Left ventricle myocardium inferior (tissue), 1 donor: ENCODE measurements at places on chromosomes 1 and 21. TPM values are rescaled to one million over a fixed set of nuclear protein-coding genes. Genes with fewer than 3 reads are reported as not detected.

DNA sequence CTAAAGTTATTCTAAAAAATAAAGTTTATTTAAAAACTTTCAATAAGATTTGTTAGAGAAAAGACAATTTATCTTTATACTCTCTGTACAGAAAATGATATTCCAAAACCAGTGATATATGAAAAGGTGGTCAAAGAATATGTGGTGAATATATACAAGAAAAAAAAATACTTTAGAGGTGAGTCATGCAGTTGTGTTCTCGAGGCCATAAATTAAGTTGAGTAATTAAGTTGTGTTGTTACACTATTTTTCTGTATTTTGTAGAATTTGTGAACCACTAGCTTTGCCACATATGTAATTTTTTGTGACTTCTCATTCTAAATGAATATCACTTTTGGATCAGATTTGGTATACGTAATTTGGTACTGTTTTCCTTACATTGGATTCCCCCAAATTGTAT, 23.6 kb upstream of the DUSP10 start:
- no peak for DNase-seq

- no peak for DNase-seq
Measured at GRCh38 chr1:108010581-108010980, 45.6 kb upstream of the VAV3 start.

GRCh38 chr1:204867666-204868339, 2.9 kb upstream of the NFASC start:
- no peak for DNase-seq

- DNase-seq: no peak
Measured at GRCh38 chr1:157025385-157025784, 20.2 kb downstream of the ARHGEF11 start.

GRCh38 chr1:10210841-10211804, 753 bp downstream of the KIF1B start:
- peak; percentile 92 for DNase-seq

- no peak for DNase-seq
Measured at GRCh38 chr1:94395231-94395630, 23.0 kb upstream of the ABCD3 start.

- DNase-seq: no peak
Measured at GRCh38 chr1:87864676-87865075, 536.0 kb downstream of the LMO4 start.

DNA sequence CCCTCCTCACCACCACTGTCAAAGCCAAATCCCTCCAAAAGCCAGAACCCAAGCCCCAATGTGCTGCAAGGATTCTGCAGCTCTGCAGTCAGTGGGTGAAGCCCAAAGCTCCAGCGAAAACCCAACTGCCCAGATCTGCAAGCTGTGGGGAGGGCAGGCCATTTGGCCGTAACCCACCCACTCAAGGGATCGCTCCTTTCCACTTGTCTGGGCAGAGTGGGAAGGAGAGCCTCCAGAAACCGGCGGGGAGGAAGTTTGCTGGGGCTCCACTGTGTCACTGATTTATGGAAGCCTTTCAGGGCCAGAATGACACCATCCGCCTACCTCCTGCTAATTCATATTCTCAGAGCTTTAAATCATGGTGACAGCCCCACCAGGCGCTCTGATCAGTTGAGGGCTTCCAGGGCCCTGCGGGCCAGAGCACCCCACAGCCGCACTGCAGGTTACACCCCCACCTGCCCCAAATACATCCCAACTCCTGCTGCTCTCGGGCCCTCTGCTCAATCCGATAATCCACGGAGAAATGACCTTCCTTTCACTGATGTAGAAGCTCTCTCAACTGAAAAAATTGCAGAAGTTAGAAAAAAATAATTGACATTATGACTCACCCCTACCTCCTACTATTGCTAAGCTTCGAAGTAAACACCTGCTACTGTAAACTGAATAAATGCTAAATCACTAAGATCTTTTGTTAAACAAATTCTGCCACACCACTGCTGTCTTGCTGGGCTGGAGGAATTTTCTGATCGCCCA, 40.6 kb upstream of the RAB4A start:
- no peak for DNase-seq

- no peak for DNase-seq
Measured at GRCh38 chr1:160238408-160238807, 23.9 kb downstream of the DCAF8 start.

- peak; percentile 55 for DNase-seq
Measured at GRCh38 chr1:234544087-234544579, 65.2 kb upstream of the TARBP1 start.

- no peak for DNase-seq
Measured at GRCh38 chr1:89070509-89070908, 5.5 kb upstream of the GBP1 start.

Gene CYP4A22
- total RNA-seq: not detected

Gene CDC42SE1
- 24.8 TPM for total RNA-seq

Gene MARCKSL1
- total RNA-seq: 10.0 TPM

Gene TRPM2
- 1.8 TPM for total RNA-seq

Gene PLA2G2D
- total RNA-seq: not detected

Gene UQCRHL
- total RNA-seq: 6.0 TPM
